ENCODE measurements at places on chromosomes 11 and 22. TPM values are rescaled to one million over a fixed set of nuclear protein-coding genes. Genes with fewer than 3 reads are reported as not detected.

Gene CUL5
- not detected for polyA plus RNA-seq

Gene SYCE3
- polyA plus RNA-seq = not detected

Gene H19
- 15,680 TPM for polyA plus RNA-seq

Gene CREBZF
- 74.4 TPM for polyA plus RNA-seq

Gene TMEM151A
- polyA plus RNA-seq = not detected

Gene TFIP11
- polyA plus RNA-seq = 18.2 TPM

Gene MRGPRX3
- not detected for polyA plus RNA-seq

DNA sequence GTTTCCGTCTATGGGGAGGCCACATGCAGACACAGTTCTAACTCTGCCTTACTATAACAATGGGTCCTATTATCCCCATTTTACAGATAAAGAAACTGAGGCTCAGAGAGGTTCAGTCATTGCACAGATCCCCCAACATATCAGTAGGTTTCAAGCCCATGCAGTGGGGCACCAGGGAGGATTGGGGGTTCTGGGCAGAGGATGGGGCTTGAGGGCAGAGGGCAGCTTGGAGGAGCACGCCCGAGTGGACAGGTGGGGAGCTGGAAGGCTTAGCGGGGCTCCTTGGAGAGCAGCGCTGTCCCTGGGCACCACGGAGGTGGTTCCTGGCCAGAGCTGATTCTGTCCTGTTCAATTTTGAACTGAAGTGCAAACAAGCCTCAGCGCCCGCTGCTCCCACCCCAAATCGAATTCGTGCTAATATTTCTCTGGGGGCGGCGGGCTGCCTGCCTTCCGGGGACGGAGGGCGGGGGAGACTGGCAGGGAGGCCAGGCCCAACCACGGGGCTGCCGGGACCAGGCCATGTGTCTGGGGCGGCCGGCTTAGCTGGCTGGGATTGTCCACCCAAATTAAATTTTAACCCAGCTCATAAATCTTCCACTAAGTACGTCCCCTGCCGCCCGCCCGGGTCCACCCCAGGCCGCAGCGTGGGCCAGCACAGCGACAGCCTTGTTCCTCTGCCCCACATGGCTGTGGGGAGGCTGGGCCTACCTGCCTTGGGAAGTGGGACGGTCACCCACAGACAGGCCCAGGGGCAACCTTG lies 49.4 kb downstream of the FLRT1 start:
- DNase-seq = no peak

DNA sequence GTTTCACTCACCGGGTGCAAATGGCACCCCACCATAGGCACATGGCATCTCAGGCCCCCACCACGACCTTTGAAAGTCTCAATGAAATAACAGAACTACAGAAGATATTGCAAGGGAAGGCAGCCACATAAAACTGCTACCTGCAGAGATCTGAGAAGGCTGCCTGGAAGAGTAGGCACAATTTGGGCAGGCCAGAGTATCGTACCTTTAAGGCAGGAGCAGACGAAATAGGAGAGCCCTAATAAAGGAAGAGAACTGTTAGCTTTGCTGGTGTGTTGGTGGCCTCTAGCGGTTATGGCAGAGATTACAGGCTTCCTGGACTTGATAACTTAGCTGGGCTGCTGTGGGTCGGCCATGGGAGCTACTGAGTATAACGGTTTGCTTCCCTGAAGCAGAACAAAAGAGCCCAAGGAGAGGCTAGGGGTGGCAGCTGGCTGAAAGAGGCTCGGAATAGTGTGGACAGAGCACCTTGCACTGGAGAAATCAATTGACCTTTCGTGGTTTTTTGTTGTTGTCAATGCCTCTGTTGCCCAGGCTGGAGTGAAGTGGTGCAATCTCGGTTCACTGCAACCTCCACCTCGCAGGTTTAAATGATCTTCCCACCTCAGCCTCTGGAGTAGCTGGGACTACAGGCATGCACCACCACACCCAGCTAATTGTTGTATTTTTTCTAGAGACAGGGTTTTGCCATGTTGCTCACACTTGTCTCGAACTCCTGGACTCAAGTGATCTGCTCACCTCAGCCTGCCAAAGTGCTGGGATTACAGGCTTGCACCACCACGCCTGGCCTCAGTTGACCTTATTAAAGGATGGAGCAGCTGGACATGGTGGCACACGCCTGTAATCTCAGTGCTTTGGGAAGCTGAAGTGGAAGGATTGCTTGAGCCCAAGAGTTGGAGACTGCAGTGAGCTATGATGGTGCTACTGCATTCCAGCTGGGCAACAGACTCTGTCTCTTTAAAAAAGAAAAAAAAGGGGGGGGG lies 4.8 kb downstream of the SDF2L1 start:
- peak; percentile 87 for DNase-seq

GRCh38 chr11:30811226-30811755 lies 225.1 kb upstream of the MPPED2 start:
- DNase-seq = no peak

DNA sequence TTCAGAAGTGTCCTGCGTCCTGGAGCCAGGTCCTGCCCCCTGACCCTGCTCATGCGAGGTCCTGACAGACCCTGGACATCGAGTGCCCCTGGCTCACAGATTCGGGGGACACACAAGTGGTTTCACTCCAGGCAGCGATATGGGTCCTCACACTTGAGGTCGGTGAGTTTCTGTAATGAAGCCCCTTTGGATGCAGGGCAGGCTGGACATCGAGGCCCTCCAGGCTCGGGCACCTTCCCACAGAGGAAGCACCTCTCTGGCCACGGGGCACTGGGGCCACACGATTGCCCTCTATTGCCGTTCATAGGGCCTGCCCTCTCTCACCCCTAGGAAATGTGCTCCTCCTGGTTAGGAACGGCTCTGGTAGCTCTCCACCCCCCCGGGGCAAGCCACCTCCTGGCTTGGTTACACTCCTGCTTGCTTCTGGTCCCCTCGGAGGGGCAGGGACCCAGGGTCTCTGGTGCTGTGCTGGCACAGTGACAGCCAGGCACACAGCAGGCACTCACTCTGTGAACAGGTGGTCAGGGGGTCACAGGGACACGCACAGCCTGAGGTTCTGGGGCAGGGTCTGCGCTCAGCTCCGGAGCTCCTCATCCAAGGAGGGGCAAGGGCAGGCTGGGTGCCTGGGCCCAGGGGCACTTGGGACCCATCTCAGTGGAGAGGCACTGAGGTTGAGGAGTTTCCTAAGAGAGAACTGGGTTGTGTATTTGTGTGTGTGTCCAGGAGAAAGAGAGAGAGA lies 907.7 kb downstream of the BRD1 start:
- DNase-seq = no peak

- peak; percentile 61 for DNase-seq
Measured at GRCh38 chr11:131748151-131749050, 378.0 kb downstream of the NTM start.

DNA sequence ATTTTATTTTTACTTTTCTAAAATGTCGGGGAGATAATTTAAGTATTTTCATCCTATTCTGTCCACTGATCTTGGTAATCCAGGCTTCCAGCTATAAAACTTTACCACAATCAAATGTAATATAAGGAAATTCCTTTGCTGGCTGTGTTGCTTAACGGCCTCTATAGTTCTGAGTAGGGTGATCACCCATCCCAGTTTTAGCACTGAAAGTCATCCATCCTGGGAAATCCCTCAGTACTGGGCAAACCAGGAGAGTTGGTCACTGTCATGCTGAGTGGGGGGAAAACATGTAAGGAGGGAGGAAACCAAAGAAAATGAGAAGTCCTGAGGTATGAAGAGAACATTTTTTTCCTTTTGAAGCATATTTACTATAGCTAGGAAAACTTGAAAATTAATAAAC lies 12.8 kb upstream of the BACE1-AS start:
- no peak for DNase-seq

DNA sequence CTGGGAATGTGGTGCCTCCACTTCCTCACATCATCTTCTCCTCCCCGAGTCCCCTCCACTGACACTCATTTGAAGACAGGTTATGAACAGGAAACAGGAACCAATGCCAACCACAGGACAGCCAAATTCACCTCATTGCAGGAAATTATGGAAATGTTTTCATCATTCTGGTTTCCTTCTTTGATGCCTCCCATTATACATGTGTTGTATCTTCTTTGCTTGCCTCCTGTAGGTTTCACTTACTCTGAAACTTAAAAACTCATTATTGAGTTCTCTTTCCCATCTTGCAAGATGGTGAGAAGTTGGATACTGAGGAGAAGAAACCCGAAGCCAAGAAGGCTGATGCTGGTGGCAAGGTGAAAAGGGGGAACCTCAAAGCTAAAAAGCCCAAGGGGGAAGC lies 108.5 kb downstream of the PHF21B start:
- DNase-seq = no peak

GRCh38 chr22:44099696-44100095 lies 75.6 kb downstream of the PARVB start:
- no peak for DNase-seq

DNA sequence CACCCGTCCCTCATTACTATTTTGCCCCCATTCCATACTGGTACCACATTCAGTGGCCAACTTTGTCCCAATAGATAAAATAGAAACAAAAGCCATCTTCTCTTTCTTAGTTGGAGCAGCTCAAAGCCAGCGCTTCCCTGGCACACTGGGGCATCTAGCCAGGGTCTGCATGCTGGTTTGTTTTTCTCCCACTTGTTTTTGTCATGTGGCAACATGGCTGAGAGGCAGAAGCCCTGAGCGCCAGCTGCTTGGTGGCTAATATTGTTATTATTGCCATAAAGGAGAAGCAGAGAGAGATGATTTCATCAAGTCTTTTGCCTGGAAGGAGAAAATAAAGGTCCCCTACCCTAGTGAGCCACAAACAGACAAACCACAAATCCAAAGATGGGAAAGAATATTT lies 48.4 kb upstream of the CRTAM start:
- no peak for DNase-seq

- no peak for DNase-seq
Measured at GRCh38 chr22:20427945-20428417, 9.6 kb downstream of the SCARF2 start.

GRCh38 chr11:99234534-99234933 lies 213.8 kb downstream of the CNTN5 start:
- DNase-seq = no peak

DNA sequence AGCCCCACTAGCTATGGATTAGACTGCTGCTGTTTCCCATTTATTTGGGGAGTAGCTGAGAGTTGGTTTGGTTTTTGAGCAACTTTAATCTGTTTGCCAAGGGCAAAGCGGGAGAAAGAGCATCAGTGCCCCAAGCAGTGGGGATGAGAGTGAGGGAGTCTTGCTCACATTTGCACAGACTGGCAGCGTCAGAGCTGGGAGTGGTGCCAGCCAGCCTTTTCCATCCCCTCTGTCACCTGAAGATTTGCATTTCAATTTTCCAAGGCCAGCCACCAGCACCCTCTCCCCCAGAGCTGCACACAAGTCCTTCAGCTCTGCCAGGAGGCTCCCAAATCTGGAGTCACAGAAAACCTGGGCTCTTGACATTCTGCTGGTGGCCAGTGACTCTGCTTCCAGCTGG lies 21.0 kb upstream of the UVRAG start:
- no peak for DNase-seq

DNA sequence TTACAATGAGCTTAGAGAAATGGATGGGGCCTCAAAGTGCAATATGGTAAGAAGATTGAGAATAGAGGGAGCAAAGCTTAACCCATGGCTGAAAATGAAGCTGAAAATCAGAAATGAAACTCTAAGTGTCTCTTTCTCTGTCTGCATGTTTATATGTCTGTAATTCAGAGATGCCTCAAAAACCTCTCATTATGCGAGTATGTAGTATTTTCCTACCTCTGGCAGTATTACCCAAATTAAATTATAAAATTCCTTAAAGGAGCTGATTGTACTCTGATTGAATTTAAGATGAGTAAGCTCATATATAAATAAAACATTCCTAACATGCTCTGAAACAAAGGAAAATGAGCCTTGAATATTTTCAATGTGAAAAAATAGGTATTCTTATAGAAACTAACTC lies 39.8 kb upstream of the PRSS23 start:
- no peak for DNase-seq

- peak; percentile 77 for DNase-seq
Measured at GRCh38 chr11:123083623-123084029, 21.7 kb upstream of the HSPA8 start.

DNA sequence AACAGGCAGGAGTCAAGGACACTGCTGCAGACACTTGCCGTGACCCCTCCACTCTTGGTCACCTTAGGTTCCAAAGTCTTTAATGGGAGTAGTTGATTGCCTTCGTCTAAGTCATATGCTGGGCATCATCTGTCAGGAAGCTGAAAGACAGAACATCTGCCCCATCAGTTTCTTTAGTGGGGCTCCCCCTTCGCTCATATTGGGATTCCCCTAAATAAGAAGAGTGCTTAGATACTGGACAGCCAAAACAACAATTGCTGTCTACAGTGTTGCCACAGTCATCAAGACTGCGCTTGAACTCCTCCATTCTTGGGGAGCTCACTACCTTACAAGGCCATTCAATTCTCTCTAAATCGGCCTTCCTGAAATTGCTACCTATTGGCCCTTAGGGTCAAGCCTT lies 58.5 kb downstream of the UBASH3B start:
- no peak for DNase-seq

GRCh38 chr11:11978098-11978637 lies 30.3 kb downstream of the DKK3 start:
- no peak for DNase-seq

- peak; percentile 43 for DNase-seq
Measured at GRCh38 chr11:44066732-44067141, 667 bp downstream of the ACCS start.

- no peak for DNase-seq
Measured at GRCh38 chr11:7306900-7307299, 55.2 kb downstream of the SYT9 start.

DNA sequence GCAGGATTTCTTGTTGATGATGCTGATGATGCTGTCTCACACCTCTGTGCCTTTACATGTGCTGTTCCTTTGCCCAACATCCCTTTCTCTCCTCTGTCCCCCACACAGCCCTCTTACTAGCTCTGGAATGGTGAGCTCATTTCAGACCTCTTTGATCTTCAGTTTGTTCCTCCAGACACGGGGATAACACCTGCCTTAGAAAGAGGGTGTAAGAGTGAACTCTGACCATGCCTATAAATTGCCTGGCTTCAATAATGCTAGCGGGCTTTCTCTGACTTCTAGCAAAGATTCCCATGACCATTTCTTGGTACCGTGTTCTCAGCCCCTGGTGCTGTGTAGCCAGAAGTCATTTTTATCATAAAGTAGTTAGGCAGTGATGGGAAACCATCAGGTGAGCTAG lies 55.9 kb upstream of the DRD2 start:
- no peak for DNase-seq

DNA sequence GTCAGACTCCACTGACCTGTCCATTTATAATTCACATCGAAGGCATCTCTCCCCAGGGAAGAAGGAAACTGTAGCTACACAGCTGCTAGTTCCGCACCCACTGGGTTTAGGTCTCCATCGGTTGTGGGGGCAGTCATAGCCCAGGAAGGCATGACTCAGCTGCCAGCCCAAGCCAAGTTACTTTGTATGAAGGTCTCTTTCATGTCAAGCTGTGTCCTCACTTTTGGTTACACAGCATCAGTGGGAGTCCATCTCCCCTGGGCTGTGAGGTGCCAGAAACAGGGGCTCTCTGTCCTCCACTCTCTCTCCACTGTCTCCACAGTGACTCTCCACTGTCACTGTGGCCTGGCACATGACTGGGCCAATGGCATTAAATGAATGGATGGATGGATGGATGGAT lies 585.2 kb downstream of the BRD1 start:
- no peak for DNase-seq

GRCh38 chr11:68954836-68955606 lies 25.8 kb downstream of the MRGPRD start:
- DNase-seq = peak; percentile 53

GRCh38 chr11:118007040-118007439 lies 20.8 kb downstream of the IL10RA start:
- no peak for DNase-seq

- no peak for DNase-seq
Measured at GRCh38 chr22:17732251-17732854, 41.9 kb downstream of the BID start.

GRCh38 chr11:134576286-134576685 lies 164.2 kb upstream of the B3GAT1 start:
- DNase-seq = no peak

- DNase-seq = peak; percentile 97
Measured at GRCh38 chr11:57761301-57762234, at the start of gene CTNND1. Gene CTNND1 (plus strand): TSS chr11:57761802. CDS start chr11:57791479, 29,677 bp downstream.

Measured in muscle of arm (tissue), 14 donors.